ENCODE measurements at places on chromosomes 12 and 14.

GRCh38 chr12:88313554-88313953 is 171.4 kb downstream of the TMTC3 start:
- no peak for DNase-seq

- DNase-seq: peak; percentile 23
These were observed 687 bp downstream of the RAB35 start for GRCh38 chr12:120115692-120116440.

GRCh38 chr14:24699052-24699451 is 65.1 kb upstream of the GZMB start:
- no peak for DNase-seq

DNA sequence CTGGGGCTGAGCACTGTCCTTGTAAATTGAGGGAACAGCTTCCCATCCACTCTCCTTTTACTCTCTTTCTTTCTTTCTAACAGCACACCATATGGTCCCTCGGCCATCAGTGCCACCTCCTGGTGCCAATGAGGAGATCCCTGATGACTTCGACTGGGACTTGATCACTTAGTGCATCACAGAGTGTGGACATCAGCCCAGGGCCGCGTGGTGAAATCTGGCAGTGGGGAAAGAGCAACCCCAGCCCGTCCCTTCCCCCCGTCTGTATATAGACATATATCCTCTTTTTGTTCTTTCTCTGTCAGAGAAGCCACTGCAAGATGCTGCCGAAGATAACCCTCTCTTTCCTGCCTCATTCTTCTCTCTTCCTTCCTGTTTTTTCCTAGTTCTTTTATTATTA is 13.5 kb downstream of the C3AR1 start:
- DNase-seq: no peak

- no peak for DNase-seq
These were observed 64.7 kb downstream of the TNFAIP2 start for GRCh38 chr14:103187911-103188310.

GRCh38 chr12:15719230-15719629 is 70.0 kb downstream of the EPS8 start:
- no peak for DNase-seq

- DNase-seq: no peak
These were observed 43.1 kb upstream of the LTA4H start for GRCh38 chr12:96078231-96079135.

DNA sequence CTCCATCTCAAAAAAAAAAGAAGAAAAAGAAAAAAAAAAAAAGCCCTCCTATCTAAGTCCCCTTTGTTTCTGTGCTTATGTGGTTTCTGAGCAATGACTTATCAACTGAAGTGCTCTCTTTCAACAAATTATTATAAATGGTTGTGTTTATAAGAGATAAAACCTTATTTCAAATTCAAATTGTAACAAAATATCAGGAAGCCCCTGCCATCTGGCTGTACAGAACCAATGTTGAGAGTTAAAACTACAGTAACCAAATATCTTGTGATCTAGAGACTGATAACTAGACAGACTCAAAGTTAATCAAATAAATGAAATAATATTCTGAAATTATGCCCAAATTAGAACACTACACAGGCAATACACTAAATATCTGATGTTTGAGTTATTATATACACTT is 143.0 kb upstream of the CPNE8 start:
- no peak for DNase-seq

DNA sequence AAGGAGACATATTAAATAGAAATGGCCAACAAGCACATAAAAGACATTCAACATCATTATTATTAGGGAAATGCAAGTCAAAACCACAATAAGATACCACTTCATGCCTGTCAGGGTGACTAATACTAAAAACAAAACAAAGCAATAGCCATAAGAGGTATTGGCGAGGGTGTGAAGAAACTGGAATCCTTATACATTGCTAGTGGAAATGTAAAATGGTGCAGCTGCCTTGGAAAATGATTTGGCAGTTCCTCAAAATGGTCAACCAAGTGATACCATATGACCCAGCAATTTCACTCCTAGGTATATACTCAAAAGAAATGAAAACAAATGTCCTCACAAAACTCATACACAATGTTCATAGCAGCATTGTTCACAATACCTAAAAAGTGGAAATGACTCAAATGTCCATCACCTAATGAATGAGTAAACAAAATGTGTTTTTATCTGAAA is 27.0 kb downstream of the GPR135 start:
- DNase-seq: no peak

DNA sequence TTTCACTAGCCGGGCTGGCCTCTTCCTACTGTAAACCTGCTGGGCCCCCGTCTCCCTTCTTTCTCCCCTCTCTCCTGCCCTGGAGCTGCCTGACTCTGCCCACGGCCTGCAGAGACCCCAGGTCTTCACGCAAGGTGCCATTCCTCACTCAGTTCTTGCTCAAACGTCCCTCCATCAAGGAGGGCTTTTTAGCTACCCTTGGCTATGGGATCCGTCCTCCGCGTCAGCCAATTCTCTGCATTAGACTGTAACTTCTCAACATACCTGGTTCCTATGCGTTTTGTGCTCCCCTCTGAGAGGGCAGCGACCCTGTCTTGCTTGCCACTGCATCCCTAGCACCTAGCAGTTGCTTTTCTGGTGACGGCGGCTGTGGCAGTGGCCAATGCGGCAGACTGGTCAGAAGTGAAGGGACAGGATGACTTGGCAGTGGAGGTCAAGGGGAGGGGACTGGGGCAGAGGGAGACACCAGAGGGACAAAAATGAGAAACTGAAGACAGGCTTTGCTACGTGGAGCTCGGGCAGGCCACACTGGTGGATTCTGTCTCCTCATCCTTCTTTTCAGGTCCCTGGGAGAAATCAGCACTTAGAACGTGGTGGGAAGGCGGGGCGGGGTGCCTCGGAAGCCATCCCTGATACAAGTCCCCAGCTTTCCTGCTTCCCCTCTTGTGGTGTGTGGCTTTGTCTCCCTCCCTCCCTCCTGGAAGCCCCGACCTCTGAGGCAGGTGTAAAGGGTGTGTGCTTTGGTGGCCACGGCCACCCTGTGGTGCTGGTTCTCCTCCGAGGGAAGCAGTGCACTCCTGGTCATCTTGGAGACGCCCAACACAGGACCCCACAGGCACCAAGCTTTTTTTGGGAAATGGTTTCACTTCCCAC is 1.8 kb downstream of the B3GNT4 start:
- no peak for DNase-seq

DNA sequence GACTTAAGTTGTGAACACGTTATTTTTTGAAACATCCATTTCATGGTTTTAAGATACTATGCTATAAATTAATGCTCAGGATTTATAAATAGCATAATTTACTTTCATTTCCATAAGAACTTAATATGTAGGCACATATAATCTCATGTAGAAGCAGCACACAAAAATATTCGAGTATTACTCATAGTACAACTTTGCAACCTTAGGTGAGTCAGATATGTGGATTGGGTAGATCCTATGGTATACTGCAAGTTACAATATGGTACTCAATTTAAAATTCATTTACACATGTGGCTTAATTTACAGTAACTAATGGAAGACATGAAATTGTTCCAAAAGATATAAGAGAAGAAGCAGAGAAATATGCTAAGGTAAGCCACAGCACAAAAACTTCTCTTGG is 26.0 kb downstream of the PSMA3 start:
- no peak for DNase-seq

GRCh38 chr12:47823422-47824086 is 3.9 kb upstream of the HDAC7 start:
- DNase-seq: no peak

DNA sequence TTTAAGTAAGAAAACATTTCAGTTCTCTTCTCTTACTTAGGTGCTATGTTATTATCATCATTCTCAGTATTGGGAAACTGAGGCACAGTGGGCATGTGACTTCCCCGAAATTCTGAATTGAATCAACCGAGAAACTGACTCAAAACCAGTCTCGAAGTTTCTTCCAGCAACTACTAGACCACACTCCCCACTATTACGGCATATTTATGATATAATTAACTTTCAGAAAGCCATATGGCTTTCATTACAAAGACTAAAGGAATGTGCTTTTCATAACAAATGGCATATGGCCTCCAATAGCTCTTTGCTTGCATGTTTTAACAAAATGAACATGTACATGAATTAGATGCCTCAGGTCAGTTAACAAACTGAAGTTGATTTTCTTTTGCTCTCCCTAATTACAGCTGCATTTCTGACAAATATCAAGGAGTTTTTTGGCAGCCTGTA is 182.9 kb upstream of the SLC38A2 start:
- DNase-seq: no peak

DNA sequence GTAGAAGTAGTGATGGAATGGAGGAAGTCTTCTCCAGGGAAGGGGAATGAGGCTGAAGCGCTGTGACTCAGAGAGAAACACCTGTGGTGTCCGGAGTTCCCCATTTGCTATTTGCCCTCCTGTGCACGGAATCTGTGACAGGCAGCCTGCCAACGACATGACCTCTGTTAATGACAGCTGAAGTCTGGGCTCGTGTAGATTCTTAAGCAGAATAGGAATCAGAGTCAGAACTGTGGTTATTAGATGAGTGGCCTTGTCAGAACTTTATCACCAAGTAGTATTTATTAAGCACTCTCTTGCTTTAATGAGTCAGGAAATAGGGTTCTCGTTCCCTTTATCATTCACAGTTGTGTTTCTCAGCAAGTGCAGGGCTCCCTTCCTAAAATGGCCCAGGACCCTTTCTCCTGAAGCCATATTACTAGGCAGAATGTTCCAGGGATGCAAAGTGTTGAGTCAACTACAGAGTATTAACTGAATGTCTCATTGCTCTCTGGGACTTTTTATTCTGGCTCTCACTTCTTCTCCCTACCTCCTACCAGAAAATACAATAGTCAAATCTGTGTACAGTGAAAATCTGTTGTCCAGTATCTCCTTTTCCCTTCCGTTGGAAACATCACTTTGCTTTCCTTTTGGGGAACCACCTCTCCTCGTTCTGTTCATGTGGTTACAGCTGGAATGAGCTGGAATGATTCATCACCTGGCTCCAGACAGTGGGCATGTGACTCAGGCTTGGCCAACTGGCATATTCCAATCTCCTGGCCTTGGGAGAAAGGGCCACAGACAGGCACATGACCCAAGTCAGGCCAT is 77.8 kb upstream of the MAX start:
- peak; percentile 25 for DNase-seq

DNA sequence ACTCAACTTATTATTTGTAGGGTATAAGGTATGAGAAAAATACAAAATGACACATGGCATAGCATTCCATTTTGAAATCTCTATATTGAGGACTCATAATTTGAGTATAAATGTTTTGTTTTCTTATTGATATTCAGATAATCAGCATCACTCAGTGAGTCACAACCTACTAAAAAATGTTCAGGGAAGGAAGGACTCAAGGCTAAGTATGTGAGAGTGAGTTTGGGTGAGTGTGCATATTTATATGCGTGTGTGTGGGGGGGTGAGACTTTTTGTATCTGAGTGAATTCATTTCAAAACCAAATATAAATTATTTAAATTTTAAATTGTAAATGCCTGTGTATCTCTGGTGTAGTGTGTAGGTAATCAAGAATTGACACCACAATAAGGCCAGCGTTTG is 87.8 kb upstream of the PRKD1 start:
- DNase-seq: no peak

DNA sequence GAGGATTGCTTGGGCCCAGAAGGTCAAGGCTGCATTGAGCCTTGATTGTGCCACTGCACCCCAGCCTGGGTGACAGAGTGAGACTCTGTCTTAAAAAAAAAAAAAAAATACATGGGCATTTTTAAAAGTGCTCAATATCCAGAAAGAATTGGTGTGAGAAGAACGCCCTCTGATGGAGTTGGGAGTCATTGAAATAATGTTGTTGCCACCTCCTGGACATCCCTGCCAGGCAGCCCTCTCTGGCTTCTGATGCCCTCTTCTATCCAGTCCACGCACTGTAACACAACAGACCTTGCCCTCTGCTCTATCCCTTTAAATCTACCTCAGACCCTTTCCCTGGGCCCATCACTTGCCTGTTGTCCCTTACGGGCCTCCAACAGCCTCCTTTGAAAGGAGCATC is 4.9 kb downstream of the PTGDR start:
- no peak for DNase-seq

- no peak for DNase-seq
These were observed 89.6 kb downstream of the NUAK1 start for GRCh38 chr12:106049105-106049504.

DNA sequence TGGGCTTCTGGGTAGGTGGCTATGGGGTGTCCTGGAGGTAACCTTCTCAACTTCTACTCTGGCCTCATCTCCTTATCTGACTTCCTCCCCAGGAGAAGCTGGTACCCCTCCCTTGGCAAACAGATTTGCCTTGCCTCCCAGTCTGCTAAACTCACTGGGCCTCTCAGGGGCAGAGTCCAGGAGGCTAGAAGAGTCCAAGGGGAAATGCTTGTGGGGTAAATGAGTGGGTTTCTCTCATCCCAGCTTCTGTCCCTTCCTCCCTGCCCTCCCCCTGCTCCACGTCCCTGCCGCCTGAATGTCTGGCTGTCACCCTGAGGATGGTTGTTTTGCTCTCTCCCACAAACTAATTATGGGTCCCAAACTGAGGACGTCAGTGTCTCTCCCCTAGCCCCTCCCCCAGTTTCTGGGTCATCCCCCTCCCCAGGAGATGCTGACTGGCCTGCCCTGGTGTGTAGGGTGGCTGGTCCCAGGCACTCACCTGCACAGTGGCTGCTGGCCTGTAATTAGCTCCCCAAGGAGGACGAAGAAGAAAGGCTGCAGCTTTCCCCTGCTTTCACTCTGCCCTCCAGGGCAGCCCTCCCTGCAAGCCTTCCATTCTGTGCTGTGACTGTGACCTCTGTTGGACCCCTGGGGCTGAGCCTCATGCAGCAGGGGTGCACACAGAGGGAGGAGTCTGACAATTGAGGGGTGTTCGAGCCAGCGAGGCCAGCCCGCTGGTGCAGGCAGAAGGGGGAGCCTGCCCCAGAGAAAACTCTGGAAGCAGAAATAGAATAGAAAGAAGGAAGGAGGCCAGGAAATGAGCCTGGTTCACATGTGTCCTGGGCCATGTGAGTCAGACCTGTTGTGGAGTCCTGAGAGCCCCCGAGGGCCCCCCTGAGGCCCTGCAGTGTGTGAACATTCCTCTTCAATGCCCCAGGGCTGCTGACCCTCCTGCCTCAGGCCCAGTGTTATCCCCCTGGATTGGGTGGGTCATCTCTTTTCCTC is at the start of gene LRP1-AS:
Gene LRP1-AS (minus strand): TSS at position 659 of the 984 bp plus-strand sequence.
- no peak for DNase-seq

GRCh38 chr12:19847294-19848059 is 408.2 kb downstream of the AEBP2 start:
- no peak for DNase-seq

DNA sequence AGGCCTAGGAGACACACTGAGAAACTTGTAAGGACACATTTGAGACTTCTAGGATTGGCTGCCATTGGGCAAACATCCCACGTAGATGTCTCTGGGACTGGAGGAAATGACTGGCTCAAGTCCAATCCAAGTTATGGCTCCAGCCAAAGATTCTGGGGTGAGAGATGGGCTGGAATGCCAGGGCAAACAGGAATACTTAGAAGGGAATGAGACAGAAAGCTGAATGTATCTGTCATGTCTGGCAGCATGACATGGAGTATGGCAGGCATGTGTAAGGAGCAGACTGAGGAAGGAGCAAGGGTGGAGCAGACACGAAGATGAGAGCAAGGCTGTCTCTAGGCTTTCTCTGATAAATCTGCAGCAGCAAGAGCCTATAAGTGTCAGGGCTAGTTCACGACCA is 209.2 kb downstream of the PHLDA1 start:
- DNase-seq: no peak

GRCh38 chr14:49203676-49204075 is 382.5 kb downstream of the RPS29 start:
- no peak for DNase-seq
